CD4-positive, alpha-beta T cell treated with Interleukin-6 for 4 hours (primary cell): ENCODE measurements at places on chromosomes 5 and 9.

DNA sequence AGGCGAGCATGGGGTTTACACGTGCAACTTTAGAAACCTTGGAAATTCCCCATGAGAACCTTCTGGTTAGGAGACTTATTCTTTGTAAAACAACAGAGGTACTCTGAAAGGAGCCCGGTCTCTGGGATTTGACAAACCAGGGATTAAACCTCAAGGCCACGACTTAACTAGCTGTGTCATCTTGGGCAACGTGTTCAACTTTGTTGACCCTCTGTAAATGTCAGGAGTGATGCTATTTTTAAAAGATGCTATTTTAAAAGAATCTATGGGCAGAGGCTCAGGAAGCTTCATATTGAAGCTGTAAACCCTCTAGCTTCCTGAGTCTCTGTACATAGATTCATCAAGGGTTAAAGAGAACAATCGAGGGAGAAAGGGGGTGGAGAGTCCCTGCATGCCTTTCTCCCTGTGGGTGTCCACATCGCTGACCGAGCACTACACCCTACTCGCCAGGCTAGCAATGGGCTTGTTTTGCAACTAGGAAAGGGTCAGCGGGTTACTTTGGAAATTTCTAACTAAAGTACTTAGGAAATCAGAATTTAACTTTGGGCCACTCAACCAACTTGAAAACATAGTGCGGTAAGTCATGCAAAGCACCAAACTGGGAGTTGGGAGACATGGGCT is 2.1 kb downstream of the SLC36A2 start:
- DNase-seq: no peak

GRCh38 chr9:120926397-120926928 is at the start of gene TRAF1:
Gene TRAF1, minus strand, starts transcription at chr9:120926796. Its CDS starts 721 bp downstream, at chr9:120926075.
- DNase-seq: peak; percentile 44

DNA sequence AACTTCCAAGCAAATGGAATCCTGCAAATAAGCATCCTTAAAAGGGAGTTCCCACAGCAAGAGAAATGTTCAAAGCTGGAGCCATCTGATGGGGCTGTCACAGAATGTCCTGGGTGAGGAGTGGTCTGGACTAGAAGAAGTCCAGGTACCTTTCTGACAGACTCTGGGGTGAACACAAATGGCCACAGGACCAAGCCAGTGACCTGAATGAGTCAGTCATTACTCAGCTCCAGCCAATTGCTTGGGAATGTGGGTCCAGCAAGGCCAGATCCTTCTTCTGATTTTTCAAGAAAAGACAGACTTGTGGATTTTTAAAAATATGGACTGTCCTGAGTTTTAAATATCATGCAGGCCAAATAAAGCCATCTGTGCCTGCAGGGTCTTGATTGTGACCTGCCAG is 30.1 kb downstream of the GALNT10 start:
- DNase-seq: no peak

GRCh38 chr9:106869458-106869857 is 6.5 kb downstream of the ZNF462 start:
- DNase-seq: no peak
